Naive thymus-derived CD4-positive, alpha-beta T cell (primary cell): ENCODE measurements at places on chromosomes 11 and 22. TPM values are rescaled to one million over a fixed set of nuclear protein-coding genes. Genes with fewer than 3 reads are reported as not detected.

DNA sequence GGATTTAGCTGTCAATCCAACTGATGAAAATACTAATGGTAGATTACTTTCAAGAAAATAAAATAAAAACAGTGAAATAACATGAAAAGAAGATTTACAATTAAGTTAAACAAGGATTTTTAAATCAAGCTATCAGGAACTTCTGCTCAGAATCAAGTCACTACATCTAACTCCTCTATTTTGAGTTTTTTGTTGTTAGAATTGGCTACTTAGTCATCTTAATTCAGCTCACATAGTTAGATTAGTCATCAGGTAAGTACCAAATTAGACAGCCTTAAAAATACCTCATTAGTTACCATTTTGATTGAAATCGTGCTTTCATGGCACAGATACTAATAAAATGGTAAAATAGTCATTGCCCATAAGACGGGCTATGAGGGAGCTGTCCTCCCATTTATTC lies 35.8 kb downstream of the BTG4 start:
- no peaks in the 10 kb centered on the region for H3K27me3 ChIP-seq
- H3K4me1 ChIP-seq: no peaks in the 10 kb centered on the region
- H3K36me3 ChIP-seq: no peaks in the 10 kb centered on the region
- H3K27ac ChIP-seq: no peak overlapping the region

- H3K27me3 ChIP-seq: no peaks in the 10 kb centered on the region
- no peak overlapping the region for H3K27ac ChIP-seq
- H3K36me3 ChIP-seq: no peaks in the 10 kb centered on the region
- H3K4me1 ChIP-seq: no peaks in the 10 kb centered on the region
- no peak overlapping the region for H3K4me3 ChIP-seq
- DNase-seq: no peak
Observed at GRCh38 chr11:19232910-19233503, 7.7 kb downstream of the E2F8 start.

GRCh38 chr11:46339816-46340215 lies 7.4 kb upstream of the DGKZ start:
- H3K4me1 ChIP-seq: no peaks in the 10 kb centered on the region
- H3K36me3 ChIP-seq: no peaks in the 10 kb centered on the region
- no peak overlapping the region for H3K4me3 ChIP-seq
- DNase-seq: no peak
- peaks cover 3% of the 10 kb centered on the region for H3K27me3 ChIP-seq

DNA sequence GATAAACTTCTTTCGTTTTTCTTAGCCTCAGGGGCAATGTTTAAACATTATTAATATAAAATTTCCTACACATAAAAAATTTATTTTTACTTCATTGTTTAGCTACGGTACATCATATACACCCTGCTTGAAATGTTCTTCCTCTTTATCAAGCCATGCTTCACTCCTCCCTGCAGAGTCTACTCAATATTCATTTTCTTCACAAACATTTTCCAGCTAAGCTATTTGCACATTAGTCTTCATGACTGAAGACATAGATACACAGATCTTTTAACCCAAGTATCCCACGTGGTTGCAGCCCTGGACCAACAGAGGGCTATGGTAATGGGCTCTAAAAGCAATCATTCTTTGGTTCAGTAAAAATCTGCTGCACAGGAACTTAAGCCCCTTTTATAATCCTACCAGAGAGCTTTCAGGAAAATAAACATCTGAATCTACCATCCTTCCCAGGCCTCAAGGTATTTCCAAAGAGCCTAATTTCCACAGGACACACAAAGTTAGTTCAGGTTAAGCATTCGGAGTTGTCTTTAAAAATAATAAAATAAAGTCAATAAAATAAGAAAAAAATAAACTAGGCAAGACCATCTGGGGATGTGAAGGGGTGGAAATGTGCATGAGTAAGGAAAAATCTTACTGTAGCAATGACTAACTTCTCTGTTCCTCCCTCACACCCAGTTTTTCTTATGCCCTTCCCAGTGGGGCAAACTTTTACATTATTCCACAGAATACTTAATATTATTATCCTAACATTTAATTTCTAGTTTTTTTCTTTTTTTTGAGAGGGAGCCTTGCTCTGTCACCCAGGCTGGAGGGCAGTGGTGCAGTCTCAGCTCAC lies 21.6 kb upstream of the OR6X1 start:
- H3K27ac ChIP-seq: no peak overlapping the region
- no peak for DNase-seq
- H3K4me1 ChIP-seq: no peaks in the 10 kb centered on the region
- no peak overlapping the region for H3K4me3 ChIP-seq
- no peaks in the 10 kb centered on the region for H3K36me3 ChIP-seq

DNA sequence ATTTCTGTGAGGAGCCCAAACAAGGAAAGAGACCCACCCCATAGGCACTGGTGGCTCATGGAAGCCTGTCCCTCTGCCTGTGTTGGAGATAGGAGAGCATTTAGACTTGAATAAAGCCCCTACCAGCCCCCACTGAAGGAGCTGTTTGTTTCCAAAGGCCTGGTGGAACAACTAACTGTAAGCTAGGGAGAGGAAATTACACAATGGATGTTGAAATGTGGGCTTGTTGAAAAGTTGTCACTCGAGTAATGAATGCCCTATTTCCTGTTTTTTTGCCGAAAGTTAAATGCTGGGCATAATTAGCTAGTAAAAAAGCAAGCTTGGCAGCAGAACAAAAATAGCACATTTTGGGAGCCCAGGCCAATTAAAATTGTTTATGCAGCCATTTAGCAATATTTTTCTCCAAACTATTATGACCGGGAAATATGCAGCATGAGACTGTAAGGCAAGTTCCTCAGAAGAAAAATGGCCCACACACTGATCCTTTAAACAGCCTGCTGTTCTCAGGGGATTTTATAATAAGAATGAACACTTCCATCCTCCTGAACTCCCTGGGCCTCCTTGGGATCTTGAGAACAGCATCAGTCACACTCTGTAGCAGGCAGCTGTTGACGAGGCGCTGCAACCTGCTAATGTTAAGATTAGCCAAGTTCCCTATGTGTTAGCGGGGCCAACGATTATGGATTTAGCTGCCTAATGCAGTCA lies 38.6 kb upstream of the LMO2 start:
- no peaks in the 10 kb centered on the region for H3K4me1 ChIP-seq
- H3K27ac ChIP-seq: no peak overlapping the region
- no peaks in the 10 kb centered on the region for H3K36me3 ChIP-seq
- no peaks in the 10 kb centered on the region for H3K27me3 ChIP-seq

DNA sequence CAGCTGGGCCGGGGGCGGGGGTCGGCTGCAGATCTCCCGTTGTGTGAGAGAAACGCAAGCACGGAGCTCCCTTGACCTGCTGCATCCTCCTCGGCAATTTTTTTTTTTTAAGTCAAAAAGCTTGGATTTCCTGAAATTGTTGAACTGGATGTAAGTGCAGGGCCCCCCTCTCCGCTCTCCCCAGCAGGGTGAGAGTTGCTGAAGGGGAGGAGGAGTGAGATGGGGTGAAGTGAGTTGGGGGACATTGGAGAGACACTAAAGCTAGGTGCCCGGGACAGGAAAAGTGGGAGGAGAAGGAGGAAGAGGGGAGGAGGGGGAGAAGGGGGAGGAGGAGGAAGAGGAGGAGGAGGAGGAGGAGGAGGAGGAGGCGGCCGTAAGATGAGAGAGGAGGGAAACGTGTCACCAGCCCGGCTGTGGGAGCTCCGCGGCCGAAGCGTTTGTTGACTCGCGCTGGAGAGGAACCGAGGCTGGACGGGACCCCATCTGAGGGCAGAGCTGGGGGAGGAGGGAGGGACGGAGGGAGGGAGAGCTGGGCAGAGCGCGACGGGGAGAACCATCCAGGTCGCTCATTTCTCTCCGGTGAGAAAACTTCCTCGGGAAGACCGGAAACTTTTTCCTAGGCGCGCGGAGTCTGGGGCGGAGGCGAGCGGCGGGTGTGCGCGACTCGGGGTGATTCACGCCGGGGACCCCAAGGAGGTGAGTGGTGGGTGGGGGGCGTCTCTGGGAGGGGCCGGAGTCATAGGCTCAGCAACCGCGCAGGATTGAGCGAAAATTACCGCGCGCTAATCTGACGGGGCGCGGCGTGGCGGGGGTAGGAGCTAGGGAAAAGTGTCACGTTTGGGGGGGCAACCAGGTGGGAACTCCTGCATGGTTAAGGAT lies 80.2 kb downstream of the PRR5L start:
- H3K4me3 ChIP-seq: peak overlapping the region; percentile 71
- no peaks in the 10 kb centered on the region for H3K36me3 ChIP-seq
- H3K27ac ChIP-seq: no peak overlapping the region

C2CD2L gene
- polyA plus RNA-seq: 2.7 TPM
